ENCODE measurements at places on chromosomes 13 and 19.

GRCh38 chr13:113839536-113840204 is 24.2 kb downstream of the GAS6 start:
- DNase-seq = no peak

GRCh38 chr19:55080968-55081769 is 5.5 kb downstream of the EPS8L1 start:
- no peak for DNase-seq

- DNase-seq = no peak
These were observed 1.2 kb downstream of the ZNF8 start for GRCh38 chr19:58279925-58280316.

- no peak for DNase-seq
These were observed 6.8 kb upstream of the RGL3 start for GRCh38 chr19:11425719-11426457.

- DNase-seq = no peak
These were observed 84.3 kb downstream of the TEX29 start for GRCh38 chr13:111404746-111405145.

GRCh38 chr19:16888629-16889365 is at the start of gene F2RL3:
F2RL3 (plus strand) TSS chr19:16888999; CDS start chr19:16889190, 191 bp downstream.
- no peak for DNase-seq

GRCh38 chr19:37007587-37008220 is 70.5 kb upstream of the ZNF420 start:
- DNase-seq = no peak

DNA sequence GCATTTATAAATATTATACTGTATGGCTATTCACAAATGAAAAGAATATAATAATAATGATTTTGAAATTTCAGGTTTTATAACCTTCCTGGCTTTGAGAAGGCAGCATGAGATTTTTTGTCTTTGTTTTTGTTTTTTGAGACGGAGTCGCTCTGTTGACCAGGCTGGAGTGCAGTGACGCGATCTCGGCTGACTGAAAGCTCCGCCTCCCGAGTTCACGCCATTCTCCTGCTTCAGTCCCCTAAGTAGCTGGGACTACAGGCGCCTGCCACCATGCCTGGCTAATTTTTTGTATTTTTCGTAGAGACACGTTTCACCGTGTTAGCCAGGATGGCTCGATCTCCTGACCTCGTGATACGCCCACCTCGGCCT is 64.1 kb downstream of the ZNF429 start:
- DNase-seq = peak; percentile 85

GRCh38 chr13:77698201-77699058 is 943 bp downstream of the SLAIN1 start:
- DNase-seq = no peak

DNA sequence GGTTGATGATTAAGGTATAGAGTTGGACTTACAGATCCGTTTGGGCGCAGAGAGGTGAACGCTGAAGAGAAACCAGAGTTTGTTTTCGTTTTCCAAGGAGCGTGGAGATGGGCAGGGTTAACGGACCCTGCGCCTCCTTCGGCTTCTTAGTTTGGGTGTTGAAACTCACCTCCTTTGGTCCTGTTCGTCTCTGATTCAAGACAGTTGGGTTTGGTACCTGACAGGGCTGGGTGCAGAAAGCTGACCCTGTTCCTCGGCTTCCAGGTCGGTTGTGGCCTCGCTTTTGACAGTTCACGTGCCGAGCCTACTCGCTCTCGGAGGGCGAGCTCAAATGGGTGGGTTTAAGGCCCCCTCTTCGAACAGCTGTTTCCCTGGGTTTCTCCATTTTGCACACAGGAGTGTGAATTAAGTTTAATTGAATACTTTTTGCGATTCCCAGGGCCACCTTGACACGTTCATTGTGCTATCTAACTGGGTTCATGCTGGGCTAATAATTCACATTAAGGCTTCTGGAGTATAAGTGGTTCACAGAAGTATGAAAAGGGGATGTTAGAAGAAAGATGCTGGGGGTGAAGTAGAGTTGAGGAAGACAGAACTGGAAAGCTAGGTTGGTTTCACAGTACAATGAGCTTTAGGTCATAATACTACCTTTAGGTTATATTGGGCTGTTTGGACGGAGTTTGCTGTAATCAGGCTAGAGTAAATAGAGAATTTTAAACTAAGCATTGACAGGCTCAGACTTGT is 638 bp downstream of the USPL1 start:
- DNase-seq = no peak

DNA sequence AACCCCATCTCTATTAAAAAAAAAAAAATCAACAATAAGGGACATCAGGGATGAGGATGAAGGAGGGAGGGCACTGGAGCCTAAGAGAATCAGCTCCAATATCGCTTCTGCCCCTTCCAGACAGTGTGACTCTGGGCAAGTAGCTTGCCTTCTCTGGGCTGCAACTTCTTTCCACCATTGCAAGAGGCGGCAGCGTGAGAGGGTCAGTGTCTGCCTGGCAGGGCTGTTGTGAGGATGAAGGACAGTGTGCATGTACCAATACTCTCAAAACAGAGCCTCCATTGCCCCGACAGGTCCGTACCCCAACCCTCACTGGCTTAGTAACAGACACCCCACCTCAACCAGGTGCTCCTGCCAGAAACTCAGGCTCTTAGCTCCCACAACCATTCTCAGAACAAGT is 15.3 kb upstream of the LENG8 start:
- no peak for DNase-seq

- DNase-seq = no peak
These were observed 3.1 kb upstream of the OLFM2 start for GRCh38 chr19:9939301-9939913.

GRCh38 chr13:89454681-89455080 is 1783.5 kb downstream of the SLITRK5 start:
- no peak for DNase-seq

DNA sequence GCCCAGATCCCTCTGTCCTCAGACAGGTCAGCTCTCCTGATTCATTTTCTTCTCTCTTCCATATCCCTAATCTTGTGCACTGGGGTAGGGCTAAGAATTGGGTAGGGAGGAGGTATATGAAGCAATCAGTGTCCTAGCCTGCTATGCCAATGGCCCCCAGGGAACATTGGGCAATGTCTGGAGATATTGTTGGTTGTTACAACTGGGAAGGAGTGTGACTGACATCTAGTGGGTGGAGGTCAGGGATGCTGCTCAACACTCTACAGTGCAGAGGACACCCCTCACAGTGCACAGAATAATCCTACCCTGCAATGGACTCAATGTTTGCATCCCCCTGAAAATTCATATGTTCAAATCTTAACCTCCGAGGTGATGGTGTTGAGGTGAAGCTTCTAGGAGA is 57.5 kb downstream of the CPAMD8 start:
- no peak for DNase-seq

DNA sequence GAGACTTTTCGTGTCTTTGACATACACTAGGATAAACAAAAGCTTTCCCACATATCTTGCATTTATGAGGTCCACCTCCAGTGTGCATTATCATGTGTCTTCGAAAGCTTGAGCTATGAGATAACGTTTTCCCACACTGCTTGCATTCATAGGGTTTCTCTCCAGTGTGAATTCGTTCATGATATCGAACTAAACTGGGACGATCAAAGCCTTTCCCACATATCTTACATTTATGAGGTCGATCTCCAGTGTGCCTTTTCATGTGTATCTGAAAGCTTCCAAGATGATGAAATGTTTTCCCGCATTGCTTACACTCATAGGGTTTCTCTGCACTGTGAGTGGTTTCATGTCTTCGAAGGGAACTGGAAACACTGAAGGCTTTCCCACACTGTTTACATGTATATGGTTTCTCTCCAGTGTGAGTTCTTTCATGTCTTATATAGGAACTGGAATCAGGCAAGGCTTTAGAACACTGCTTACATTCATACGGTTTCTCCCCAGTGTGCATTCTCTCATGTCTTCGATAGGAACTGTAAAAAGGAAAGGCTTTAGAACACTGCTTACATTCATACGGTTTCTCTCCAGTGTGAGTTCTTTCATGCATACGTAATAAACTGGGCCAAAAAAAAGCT is 14.5 kb downstream of the ZNF563 start:
- DNase-seq = no peak

GRCh38 chr19:31083105-31083504 is 266.1 kb downstream of the TSHZ3 start:
- no peak for DNase-seq

DNA sequence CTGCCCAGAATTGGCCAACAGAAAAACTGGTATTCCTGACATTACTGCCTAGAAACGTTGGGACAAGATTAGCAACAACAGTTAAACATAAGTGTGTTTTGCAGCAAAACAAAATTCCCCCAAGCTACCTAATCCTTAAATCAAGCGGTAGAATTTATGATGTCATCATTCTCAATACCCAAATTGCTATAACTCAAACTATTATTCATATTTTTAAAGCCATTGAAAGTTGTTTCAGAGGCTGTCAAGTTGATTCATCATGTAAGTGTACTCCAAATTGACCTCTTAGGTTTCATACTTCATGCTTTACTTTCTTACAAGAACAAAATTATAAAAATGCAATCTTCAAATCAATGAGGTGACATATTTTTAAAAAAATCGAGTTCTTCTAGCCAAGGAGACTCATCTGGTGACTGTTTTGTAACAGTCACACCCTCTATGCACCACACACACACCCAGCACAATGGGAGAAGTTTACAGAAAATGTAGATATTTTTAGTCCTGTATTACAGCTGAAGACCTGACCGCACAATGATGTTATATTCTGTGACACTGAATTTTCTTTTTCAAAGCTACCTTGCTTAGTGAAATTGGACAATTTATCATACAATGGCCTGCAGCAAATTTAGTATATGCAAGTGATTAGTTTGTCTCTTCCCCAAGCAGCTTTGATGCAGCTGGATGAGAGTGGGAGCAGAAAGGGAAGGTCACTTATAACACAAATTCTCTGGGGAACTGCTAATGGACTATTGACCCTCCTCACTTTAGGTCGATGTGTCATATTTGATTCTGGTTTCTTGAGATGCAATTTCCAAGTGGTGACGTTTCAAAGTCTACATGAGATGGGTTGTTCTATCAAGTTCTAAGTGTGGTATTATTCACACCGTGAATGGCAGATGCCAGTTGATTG is 345.3 kb upstream of the OBI1 start:
- DNase-seq = no peak

DNA sequence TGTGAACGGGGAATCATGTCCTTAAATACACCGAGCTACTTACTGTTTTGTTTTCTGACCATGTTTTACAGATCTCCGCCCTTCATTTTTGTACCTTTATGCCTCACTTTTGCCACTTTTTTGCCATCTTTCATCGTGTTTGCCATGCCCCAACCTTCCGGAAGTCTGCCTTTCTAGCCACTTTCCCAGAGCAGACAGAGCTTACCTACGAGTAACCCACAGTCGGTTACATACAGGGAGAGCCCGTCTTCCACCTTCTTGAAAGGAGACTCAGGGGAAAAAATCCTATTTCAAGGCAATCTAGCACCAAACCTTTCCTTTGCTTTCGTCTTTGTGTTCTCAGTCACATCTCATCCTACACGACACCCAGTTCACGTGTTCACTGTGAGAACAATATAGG is 26.1 kb downstream of the RFPL4AL1 start:
- DNase-seq = no peak

GRCh38 chr13:45048890-45049407 is 59.6 kb downstream of the GPALPP1 start:
- DNase-seq = no peak

GRCh38 chr13:113786262-113786841 is 27.3 kb downstream of the TMEM255B start:
- no peak for DNase-seq

DNA sequence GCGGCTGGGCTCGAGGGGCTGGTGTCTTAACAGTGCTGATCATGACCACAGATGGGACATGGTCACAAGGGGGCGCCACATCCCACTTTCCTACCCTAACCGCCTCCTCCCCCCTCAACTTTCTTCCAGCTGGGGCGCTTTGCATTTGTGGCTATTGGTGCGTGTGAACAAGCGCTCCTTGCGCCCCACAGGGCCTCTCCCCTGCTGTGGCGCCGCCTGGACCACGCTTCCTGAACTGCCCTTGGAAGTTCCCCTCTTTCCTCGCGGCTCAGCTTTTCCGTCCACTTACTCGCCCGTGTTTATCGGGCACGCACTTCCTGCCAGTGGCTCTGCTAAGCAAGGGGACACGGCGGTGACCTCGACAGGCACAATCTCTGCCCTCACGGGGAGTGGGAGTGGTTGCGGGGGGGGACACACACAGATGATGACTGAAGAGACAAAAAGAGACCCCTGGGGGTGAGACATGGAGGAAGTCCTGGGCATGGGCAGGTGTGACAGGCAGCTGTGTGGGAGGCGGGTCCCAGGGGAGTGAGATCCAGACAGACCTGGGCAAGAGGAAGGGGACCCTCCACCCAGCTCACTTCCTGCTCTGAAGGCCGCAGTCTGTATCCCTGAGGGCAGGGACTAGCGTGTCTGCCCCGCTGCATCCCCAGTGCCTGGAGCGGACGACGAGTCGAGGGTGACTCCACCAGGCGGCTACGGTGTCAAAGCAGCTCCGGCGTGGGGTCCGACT is 40.3 kb downstream of the ZNF787 start:
- peak; percentile 39 for DNase-seq

- peak; percentile 64 for DNase-seq
These were observed 26.8 kb upstream of the UBE2L5 start for GRCh38 chr13:30395192-30396158.

GRCh38 chr13:33050161-33050560 is 33.9 kb downstream of the KL start:
- DNase-seq = no peak

DNA sequence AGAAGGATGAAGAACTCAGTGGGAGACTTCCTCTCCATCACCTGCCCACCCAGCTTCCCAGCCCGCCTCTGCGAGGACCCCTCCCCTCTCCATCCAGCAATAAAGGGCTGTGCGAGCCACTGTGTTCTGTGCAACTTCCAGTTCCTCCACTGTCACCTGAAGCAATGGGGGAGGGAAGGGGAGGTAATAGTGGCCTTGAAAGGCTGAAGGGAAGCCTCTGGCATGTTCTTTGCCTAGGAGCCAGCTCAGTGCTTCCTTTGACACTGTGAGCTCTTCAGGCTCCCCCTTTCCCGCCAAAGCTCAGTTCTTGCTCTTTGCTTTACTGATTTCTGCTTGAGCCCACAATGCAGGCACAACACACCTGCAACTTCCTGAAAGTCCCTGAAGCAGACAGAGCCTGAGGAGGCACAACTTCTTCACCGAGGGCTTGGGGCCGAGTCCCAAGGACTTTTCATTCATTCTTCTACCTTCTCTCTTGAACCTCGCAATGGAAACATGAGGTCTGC is 73.2 kb upstream of the DOCK9 start:
- no peak for DNase-seq

GRCh38 chr13:60226507-60226906 is 62.8 kb upstream of the DIAPH3 start:
- DNase-seq = no peak

GRCh38 chr19:55400281-55401087 is 7.1 kb downstream of the UBE2S start:
- no peak for DNase-seq

DNA sequence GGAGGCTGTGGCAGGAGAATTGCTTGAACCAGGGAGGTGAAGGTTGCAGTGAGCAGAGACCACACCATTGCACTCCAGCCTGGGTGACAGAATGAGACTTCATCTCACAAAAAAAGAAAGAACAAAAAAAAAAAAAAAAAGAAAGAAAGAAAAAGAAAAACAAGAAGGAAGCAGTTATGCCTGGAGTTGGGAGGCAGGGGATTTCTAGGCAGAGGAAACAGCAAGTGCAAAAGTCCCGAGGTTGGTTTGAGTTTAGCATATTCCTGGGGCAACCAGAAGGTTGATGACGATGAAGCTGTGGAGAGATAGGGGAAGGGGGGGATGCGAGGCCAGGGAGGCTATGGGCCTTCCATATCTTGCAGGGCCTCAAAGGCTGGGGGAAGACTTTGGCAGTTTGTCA is 11.5 kb upstream of the EML2 start:
- DNase-seq = no peak

GRCh38 chr19:29811125-29812079 is at the start of gene CCNE1:
CCNE1 (plus strand) TSS chr19:29811991; CDS start chr19:29812556, 565 bp downstream.
- DNase-seq = peak; percentile 44

All from DMS79 (cell line).